ENCODE measurements at places on chromosomes 12 and 14.

- DNase-seq: no peak
Observed at GRCh38 chr12:43758247-43758727, 303 bp downstream of the PUS7L start.

GRCh38 chr14:101812071-101812470 lies 50.6 kb downstream of the PPP2R5C start:
- no peak for DNase-seq

DNA sequence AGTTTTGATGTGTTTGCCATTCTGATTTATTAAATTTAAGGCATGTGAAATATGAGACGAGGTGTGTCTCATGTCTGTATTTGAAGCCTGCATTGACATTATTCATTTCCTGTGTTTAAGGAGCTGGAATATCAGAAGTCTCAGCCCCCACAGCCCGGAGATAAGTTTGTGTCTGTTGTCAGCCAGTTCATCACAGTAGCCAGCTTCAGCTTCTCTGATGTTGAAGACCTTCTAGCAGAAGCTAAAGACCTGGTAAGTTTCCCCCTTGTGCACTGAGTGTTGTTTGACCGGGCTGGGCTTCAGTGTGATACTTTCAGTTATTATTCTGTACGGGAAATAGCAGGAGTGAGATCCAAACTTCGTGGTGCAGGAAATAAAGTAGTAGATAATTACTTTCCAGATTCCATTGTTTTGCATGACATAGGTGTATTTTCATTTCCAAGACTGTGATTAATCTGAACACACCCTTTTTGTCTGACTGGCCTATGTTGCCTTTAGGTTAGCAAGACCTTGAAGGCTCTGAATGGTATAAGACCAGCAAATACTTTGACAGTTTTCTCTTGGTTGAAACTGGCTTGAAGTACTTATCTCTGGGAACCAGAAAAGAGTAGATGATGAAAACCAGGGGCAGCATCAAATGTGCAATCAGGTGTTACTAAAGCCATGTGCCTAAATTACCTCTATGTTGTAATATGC lies 101.5 kb downstream of the GPR135 start:
- no peak for DNase-seq

DNA sequence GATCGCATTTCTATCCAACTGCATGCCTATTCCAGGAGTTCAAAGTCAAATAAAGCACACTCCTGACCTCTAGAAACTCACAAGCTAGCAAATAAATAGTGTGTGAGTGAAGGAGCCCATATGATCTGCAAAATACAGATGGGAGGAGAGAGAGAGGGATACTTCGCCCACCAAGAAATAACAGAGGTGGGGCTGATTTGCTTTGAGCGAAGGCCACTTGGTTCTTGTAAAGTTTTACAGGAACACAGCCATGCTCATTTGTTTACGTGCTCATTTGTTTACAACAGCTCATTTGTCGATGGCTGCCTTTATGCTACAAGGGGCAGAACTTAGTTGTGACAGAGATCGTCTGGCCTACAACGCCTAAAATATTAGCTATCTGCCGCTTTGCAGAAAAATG lies 63.4 kb upstream of the GPATCH2L start:
- DNase-seq: no peak

DNA sequence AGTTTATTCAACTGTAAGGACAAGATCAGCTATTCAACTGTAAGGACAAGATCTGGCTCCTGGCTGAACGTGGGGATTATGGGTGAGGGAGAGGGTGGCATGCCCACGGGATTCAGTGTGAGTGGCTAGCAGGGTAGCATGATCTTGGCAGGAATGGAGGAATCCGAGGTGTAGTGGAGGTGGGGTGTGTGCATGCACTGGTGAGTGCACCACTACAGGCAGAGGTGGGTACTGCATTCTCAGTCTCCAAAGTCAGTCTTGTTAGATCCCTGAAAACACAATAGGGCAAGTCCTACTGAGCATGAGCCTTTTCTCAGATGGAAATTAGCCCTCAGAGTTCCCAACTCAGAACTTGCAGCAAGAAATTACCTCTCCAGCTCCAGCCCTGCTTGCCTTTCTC lies 32.2 kb upstream of the DCD start:
- peak; percentile 28 for DNase-seq

DNA sequence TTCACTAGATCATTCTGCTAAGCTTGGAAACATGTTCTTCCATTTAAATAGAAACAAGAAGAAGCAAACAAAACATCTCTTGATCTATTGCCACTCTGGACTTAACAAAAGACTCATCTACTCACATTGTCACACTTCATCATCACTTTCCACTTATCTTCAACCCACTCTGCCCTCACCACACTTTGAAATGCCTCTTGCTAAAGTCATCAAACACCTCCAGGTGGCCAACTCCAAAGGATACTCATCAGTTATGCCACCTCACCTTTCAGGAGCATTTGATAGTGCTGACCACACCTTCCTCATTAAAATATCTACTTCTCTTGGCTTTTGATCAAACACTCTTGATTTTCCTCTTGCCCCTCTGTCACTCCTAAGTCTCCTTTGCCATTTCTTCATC lies 7.2 kb downstream of the EFCAB11 start:
- DNase-seq: no peak

GRCh38 chr14:63605041-63605532 lies 36.6 kb downstream of the WDR89 start:
- DNase-seq: no peak

- DNase-seq: no peak
Observed at GRCh38 chr14:74909911-74910310, 13.1 kb downstream of the RPS6KL1 start.

DNA sequence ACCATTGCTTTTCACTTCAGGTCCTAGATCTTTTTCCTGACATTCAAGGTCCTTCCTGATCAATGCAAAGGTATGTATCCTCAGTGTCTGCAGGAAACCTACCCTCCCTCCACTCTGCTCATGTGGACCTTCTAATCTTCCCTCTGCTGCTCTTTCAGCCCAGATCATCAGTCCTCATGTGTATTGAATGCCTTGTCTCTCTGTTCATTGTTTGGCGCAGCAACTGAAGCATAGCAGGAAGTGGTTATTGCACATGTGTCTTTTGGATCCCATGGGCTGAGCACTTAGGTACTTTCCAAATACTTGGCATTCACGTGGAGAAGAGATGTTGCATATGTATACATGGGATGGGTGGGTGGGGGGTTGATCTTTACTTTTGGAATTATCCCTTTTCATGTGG lies 4.3 kb upstream of the NIN start:
- DNase-seq: no peak

- no peak for DNase-seq
Observed at GRCh38 chr14:68236582-68237458, 417.2 kb downstream of the RAD51B start.

- peak; percentile 41 for DNase-seq
Observed at GRCh38 chr12:51351913-51352532, 5.5 kb upstream of the CELA1 start.

GRCh38 chr14:30621354-30621939 lies 672 bp upstream of the SCFD1 start:
- peak; percentile 4 for DNase-seq

GRCh38 chr12:25423355-25424050 lies 129.6 kb downstream of the LMNTD1 start:
- DNase-seq: no peak

DNA sequence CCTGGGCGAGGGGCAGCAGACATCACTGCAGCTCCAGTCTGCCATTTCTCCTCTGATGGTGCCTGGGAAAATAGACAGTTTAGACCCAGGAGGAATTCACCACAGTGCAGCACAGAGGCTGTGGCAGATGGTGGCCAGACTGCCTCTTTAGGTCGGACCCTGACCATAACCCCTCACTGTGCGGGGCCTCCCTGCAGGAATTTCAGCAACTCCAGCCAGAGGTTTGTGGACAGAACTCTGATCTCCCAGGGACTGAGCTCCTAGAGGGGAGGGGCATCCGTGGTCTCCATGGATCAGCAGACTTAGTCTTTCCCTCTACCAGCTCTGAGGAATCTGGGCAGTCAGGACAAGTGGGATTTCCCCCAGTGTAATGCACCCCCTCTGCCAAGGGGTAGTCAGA lies 106.5 kb downstream of the ZC3H14 start:
- DNase-seq: no peak

DNA sequence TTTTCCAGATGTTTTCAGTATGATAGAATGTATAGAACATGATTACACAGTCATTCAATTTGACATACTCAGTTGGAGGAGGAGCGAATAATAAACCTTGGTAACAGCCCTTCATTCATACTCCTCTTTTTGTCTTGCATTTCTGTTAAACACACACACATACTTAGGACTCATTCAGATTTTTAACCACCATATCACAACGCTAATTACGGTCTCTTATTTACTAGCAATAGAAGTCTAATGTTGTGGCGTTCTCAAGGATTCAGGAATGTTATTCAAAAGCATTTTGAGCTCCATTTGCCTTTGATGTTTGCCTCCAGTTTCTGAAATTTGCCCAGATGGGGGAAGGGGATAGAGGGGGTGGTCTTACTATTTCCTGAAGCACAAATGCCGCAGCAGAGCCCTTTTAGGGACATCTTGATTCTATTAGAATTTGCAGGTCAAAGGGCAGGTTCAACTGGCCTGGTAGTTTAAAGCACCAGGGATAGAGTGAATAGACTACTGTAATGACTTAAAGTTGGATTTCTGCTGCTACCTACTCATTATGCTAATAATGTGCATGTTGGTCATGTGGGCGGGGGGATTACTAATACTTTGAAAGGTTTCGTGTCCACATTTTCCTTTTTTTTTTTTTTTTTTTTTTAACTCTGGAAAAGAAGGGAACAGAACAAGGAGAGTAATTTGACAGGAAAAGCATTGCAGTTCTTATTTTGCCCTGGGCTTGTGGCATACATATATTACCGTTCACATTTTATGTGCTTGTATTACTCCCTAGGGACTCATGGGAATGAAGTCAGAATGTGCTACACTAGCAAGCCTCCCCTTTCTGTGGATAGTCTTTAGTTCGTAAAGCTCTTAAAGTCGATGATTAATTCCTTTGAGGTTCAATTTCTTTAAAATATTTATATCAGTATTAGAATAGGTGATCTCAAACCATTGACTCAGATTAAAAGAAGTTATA lies 226.8 kb downstream of the FBXL14 start:
- no peak for DNase-seq

DNA sequence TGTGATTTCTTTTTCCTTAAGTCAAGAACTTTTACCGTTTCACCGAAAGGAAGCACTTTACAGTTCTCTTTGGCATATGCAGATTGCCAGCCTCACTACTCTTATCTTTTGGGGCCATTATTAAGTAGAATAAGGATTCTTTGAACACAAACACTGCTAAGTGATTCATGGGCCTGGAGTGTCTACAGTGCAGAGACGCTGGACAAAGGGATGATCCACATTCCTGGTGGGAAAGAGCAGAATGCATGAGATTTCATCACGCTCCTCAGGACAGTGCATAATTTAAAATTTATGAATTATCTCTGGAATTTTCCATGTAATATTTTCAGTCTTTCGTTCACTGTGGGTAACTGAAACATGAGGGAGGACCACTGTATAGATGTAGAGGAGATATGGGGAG lies 90.2 kb downstream of the TTLL5 start:
- DNase-seq: peak; percentile 28

All from HFFc6 (cell line).